Activated CD4-positive, alpha-beta T cell treated with anti-CD3 and anti-CD28 coated beads for 36 hours (primary cell): ENCODE measurements at places on chromosomes 2 and 18. TPM values are rescaled to one million over a fixed set of nuclear protein-coding genes. Genes with fewer than 3 reads are reported as not detected.

Gene CTNNA2
- not detected for total RNA-seq

DNA sequence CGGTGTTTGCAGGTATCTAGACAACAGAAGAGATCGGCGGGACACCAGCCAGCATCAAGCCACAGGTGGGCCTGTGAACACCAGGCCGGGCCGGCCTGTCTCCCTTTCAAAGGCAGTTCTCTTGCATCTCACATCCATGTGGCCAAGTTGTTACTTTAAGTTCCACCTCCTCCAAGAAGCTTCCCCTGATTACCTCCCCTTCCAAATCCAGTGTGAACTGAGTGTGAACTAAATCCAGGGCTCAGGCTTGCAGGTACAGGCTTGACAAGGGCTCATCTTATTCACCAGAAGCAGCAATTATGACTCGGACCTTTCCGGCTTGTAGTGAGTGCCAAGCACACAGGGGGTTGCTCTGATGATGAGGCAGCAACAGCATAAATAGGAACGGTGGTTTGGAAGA, 3.9 kb downstream of the CRACDL start:
- no peaks in the 10 kb centered on the region for H3K36me3 ChIP-seq
- no peak overlapping the region for H3K4me3 ChIP-seq
- peaks cover 6% of the 10 kb centered on the region for H3K4me1 ChIP-seq
- H3K27ac ChIP-seq = no peak overlapping the region

Gene IKZF2
- total RNA-seq = 8.3 TPM

- no peaks in the 10 kb centered on the region for H3K4me1 ChIP-seq
- H3K4me3 ChIP-seq = no peak overlapping the region
- H3K27ac ChIP-seq = no peak overlapping the region
These were observed 68.1 kb downstream of the DYSF start for GRCh38 chr2:71521436-71521950.

GRCh38 chr2:8566774-8567468, 114.9 kb upstream of the ID2 start:
- H3K4me3 ChIP-seq = no peak overlapping the region
- DNase-seq = no peak
- H3K27me3 ChIP-seq = no peaks in the 10 kb centered on the region
- H3K4me1 ChIP-seq = no peaks in the 10 kb centered on the region
- H3K27ac ChIP-seq = no peak overlapping the region

Gene REG3G
- total RNA-seq = not detected

- DNase-seq = peak; percentile 50
- H3K4me3 ChIP-seq = no peak overlapping the region
- peaks cover 3% of the 10 kb centered on the region for H3K27me3 ChIP-seq
- H3K36me3 ChIP-seq = no peaks in the 10 kb centered on the region
These were observed 24.2 kb upstream of the RHOB start for GRCh38 chr2:20422402-20423271.
